ENCODE measurements at places on chromosomes 11 and 22.

GRCh38 chr11:63635762-63636465 is 21.7 kb upstream of the PLAAT3 start:
- DNase-seq: peak; percentile 47

DNA sequence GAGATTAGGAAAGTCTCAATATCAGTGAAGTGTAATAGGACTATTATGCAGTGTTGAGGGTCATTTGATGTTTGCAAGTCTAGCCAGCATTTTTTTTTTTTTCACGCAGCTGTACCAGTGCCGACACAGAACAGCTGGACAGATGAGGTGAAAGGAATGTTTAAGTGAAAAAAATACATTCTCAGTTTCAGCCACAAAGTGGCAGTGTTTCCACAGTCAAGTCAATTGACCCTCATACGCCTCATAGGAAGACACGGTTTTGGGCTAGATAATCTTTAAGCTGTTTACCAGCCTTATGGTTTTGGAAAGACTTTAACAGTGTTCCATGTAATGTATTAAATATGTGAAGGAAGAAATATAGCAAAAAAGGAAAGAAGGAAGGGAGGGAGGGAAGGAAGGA is 349.9 kb upstream of the ANO3 start:
- DNase-seq: no peak

DNA sequence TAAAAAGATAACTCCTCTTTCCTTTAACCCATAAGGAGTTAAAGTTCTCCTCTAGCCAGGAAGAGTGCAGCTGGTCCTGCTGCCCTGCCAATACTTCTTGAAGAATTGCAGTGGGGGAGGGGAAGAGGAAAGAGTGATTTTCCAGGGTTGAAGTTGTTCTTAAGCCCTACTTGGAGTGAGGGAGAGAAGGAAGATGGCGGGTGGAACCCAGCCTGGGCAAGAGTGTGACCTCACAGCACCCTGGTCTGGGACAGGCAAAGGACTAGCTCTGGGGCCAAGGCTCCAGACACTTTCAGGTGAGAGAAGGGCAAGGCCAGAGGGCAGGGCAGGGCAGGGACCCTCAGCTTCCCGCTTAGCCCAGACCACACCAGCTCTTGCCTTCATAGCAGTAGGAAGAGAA is 6.6 kb downstream of the TNKS1BP1 start:
- DNase-seq: no peak

DNA sequence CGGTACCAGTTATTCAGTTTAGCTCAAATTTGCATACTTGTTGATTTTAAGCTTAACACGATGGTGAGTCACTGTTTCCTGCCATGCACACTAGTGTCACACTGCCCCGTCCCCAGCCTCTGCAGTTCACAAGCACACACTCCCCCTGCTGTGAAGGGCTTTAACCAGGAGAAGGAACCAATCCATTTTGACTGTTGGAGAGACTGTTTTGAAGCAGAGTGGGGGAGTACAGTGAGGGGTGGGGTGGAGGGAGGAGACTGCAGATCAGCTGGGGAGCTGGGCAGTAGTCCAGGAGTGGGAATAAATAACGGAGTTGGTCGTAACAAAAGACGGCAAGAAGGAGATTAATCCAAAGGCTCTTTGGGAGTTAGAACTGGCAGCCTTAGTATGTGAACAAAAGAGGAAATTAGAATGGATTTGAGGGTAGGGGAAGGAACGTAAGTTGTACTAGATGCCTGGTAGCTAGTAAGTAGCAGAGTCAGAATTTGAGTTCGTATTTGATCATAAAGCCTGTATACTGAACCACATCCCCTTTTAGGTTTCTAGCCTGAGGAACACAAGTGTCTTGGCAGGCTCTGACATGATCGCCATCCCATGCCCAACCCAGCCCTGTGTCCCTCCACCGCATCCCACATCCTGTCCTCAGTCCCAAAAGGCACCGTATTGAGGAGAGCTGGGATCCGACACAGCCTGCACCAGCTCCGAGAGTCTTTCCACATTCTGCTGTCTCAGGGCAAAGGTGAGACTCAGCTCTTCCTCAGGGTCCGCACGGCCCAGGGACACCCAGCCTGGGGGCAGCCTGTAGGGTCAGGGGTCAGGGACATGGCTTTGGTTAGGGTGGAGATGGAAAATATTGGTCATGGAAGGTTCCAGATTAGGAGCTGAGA is 862 bp downstream of the TPP1 start:
- DNase-seq: no peak

DNA sequence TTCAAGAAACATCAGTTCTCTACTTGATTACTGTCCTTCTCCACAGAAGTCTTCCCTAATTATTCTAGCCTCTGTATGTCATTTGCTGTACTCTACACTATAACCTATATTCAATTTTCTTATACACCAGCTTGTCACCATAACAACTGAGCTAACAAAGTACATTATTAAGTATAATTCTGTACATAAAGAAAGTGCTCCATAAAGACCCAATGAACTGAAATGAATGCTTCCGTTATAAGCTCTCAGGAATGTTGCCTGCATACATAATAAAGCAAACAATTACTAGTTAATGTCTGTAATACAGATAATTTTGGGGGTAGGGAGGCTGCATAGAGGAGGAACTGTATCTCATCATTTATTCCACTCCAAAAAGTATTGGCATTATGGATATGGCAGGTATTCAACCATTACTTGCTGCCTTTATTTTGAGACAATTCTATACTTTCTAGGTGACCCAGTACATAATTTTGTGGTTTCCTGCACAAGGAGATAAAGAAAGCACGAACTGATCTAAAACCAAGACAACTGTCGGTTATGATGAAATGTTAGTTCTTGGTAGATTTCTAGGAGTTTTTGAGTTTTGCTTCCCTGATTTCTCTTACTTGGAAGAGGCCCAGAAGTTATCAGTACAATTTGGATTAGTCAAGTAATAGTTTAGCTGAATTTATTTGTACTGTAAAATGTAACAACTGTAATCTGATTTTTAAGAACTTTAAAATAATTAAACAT is 202.5 kb downstream of the SBF2 start:
- no peak for DNase-seq

DNA sequence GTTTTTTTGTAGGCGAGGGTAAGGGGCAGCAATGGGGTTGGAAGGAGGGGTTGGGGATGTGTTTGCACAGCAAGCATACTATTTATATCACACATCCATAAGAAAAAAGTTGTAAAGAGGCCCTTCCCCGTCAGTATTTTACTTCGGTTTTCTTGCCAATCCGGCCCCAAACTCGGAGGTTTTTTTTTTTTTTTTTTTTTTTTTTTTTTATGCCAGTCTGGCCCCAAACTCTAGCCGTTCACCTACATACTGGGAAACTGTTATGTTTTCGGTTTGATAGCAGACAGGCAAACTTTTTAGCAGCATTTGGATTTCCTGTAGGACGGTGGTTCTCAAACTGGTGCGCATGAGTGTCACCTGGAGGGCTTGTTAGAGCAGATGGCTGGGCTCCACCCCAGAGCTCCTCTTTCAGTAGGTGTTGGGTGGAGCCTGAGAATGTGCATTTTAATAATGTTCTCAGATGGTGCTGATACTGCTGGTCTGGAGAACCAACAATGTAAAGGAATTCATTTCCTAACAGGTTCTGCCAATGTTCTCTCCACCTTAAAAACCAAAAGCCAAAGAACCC is 76.5 kb upstream of the ZBED5 start:
- no peak for DNase-seq

DNA sequence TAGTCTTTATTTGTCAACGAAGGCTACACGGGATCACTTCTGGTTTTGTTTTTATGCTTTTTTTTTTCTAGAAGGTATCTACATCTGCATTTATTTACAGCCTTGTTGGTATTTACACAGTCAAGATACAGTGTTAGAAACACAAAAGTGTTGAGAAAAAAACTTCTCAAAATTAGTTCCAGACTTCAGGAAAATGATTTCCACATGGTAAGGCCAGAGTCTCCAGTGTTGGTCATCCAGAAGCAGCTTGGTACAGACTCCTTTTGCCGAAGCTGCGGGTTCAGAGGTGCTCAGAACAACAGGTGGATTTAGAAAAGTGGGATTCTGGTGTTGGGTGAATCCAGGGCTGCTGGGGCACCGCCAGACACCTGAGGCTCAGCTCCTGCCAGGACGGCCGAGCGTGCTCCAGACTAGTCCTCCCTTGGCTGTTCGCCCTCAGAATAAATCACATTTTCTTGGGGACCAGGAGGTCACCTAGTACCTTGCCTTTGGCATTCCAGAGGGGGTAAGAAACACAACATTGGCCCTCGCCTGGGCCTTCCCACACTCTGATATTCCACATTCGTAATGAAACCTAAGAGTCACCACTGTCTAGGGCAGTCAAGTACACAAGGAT is 78.7 kb upstream of the NARS2 start:
- no peak for DNase-seq

GRCh38 chr22:37559901-37560607 is at the start of gene CDC42EP1:
Gene CDC42EP1, plus strand, starts transcription at chr22:37560480. Its CDS starts 5,870 bp downstream, at chr22:37566350.
- no peak for DNase-seq

DNA sequence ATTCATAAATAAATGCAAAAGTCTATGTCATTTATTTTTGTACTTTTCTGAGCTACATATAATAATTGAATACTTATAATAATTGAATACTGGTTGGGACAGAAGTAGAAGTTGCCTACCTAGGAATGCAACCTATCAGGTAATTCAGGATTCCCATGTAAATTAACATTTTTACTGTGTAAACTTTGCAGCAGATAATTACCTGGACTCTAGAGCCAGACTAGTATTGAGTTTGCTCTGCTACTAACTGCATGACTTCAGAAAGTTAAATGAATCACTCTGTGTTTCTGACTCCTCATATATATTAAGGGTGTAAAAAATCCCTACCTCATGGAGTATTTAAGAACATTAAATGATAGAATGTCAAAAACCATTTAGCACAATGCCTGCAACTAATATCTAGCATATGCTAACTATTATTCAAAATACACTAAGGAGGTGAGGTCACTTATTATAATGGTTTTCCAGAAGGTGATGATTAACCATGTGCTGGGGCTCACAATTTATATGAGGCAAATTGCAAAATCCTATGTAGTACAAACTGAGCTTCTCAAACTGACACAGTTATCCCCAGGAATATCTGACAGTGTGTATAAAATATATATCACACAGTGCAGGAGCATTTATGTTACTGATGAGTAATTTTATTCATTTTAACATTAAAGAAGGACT is 138.1 kb upstream of the ANO3 start:
- DNase-seq: no peak

DNA sequence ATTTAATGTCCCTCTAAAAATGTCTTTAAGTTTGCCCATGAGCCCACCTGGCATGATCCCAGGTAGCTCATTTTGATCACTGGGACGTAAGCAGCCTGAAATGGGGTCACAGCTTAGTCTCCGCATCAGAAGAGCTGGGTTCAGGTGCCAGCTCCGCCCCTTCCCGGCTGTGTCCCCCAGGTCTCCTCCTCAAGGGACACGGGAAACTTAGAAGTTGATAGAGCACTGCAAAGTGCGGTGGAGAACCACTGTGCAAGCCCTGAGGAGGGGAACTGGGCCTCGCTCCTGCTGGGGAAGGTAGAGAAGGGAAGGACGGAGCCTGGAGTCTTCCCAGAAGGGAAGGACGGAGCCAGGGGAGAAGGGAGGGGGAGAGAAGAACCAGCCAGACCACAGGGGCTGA is 7.7 kb downstream of the TOM1 start:
- no peak for DNase-seq

GRCh38 chr11:97615546-97615945 is 1225.7 kb downstream of the JRKL start:
- DNase-seq: no peak

GRCh38 chr22:50620593-50621355 is 7.2 kb downstream of the ARSA start:
- DNase-seq: peak; percentile 71

DNA sequence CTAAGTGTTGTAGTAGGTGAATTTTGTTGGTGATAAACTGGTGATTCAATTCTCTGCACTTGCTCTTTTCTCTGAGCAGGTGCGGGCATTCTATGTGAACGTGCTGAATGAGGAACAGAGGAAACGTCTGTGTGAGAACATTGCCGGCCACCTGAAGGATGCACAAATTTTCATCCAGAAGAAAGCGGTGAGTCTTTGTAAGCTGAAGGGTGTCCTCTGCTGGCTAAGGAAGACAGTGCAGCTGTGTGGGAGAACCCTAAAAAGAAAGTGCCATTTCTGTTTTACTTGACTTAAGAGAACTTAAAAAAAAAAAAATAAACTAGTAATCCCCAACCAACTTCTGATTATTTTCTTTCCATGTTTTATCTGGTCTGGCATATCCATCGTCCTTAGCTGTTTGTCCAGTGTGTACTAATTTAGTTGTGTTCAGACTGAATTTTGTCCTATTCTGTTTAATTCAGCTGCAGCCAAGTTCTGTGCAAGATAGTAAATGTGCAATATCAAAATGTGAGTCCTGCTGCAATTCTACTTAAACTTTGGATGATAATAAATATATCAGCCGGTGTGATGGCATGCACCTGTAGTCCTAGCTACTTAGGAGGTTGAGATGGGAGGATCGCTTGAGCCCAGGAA is 29.6 kb downstream of the CAT start:
- peak; percentile 26 for DNase-seq

DNA sequence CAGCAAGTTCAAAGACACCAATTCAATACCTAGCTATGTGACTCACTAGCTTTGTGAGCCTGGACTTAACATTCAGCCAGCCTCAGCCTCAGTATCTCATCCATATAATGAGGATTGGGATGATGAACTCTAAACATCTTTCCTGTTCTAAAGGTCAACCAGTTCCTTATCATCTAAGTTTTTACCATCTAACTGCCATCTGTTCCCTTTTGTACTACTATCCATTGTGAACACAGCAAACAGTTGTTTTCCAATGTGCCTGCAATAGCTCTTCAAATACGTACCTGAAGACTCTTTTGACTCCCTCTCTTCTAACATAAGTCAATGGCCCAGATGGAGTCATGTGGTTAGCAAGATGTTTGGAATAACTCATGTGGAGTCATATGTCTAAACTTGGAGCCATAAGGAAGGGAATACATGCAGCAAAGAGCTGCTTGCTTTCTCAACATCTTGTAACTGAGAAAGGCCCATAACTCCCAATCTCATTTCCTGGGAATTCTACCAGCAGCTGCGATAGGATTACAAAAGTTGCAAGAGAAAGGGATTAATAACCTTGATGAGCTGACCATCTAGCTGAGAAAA is 19.4 kb downstream of the SYTL2 start:
- no peak for DNase-seq

GRCh38 chr11:93740031-93740729 is 1.1 kb downstream of the TAF1D start:
- peak; percentile 40 for DNase-seq

GRCh38 chr22:19801340-19802000 is 40.9 kb downstream of the TBX1 start:
- no peak for DNase-seq

- DNase-seq: no peak
These were observed 38.6 kb downstream of the IGF2 start for GRCh38 chr11:2100361-2101170.

DNA sequence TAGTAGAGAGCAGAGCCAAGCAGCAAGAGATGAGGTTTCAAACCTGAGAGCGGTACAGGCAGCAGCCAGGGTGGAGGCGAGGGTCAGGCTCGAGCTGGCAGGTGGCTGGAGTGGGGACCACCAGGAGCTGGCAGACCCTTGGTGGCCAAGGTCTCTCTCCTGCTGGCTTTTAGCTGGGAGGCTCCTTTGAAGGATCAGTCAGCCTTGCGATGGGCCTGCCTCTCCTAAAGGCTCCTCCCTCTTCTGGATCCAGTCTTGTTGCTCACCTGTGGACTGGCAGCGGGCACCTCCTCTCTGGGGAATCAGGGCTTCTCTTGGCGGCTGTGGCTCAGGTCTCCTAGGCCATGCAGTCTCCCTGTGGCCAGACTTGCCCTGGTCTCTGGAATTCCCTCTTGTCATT is 24.8 kb downstream of the TPST2 start:
- no peak for DNase-seq
